Central memory CD8-positive, alpha-beta T cell (primary cell): ENCODE measurements at places on chromosomes 6 and 20.

DNA sequence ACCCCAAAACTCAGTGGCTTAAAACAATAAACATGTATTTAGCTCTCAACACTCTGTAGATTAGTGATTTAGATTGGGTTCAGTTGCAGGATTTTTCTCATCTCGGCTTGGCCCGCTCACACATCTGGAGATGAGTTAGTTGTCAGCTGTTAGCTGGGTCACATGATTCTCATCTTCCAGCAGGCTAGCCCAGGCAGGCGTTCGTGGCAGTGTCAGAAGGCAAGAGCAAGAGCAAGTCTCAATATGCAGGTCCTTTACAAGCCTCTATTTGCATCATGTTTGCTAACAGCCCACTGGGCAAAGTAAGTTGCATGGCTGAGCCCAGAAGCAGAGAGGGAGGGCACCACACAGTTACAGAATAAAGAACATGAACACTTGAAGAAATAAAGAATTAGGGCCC is 83.6 kb upstream of the MYLIP start:
- H3K27me3 ChIP-seq = no peaks in the 10 kb centered on the region
- DNase-seq = no peak
- H3K4me3 ChIP-seq = no peak overlapping the region
- H3K27ac ChIP-seq = no peak overlapping the region

- DNase-seq = no peak
- H3K36me3 ChIP-seq = no peaks in the 10 kb centered on the region
- H3K27ac ChIP-seq = no peak overlapping the region
These were observed 77.4 kb upstream of the CST7 start for GRCh38 chr20:24871480-24872213.

DNA sequence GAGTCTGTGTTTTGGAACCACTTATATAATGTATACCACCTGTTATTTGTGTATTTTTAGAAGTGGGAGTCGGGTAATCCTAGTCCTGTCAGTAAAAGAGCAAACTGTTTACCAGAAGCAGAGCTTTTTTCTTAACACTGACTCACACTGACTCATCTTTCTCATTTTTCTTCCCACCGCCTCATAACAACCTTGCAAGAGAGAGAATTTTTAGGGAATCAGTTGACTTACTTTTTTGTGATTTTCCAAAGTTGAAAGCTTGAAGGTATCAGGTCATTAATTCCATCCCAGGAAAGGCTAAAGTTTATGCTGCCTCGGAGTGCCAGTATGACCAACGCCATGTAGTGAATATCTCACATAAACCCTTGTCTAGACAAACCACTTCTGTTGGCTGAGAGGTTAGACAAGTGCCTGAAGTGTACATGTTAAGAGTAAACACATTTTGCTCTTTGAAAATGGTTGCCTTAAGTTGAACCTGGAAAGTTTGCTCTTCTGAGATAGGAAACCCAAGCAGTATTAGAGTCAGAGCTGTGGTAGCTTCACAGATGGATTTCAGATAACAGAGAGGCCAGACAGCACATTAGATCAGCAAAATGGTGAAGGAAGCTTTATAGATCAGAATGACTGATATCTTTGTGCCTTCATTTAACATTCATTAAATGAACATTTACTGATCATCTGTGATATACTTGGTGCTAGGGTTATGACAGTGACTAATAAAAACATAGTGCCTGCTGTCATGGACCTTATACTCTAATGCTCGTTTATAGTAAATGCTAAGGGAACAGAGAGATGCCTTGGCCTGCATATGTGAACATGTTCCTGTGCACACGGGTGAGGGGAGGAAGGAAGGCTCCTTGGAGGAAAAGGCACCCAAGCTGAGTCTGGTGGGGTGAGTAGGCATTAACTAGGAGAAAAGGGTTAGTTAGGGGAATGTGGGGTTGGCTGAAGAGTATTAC is 29.1 kb upstream of the PKIG start:
- no peaks in the 10 kb centered on the region for H3K36me3 ChIP-seq
- DNase-seq = no peak
- H3K4me1 ChIP-seq = peaks cover 5% of the 10 kb centered on the region
- no peak overlapping the region for H3K4me3 ChIP-seq

DNA sequence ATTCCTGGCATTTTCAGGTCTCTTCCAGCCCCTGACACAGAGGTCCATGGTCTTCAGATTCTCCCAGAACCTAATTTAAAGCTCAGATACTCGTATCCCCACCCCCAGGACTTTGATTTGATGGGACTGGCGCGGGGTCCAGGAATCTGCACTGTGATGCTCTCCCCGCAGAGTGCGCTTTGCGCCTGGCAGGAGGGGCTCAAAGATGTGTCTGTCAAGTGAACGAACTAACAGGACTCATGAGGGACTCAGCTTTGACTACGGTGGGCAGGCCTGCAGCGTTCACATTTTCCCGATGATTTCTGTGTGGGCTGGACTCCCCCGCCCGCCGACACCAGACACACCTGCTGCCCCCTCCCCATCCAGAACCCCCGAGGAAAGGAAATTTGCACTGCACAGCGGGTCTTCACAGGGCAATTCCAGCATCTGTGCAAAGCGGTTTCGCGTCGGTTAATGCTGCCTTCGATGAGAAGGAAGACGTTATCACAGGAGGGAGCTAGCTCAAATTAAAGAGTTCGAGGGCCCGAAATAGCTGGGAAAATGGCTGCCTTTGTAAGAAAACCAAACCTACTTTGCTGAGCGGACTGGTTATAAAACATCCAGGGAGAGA is 90.2 kb downstream of the ZDHHC14 start:
- peaks cover 10% of the 10 kb centered on the region for H3K4me1 ChIP-seq
- no peak overlapping the region for H3K27ac ChIP-seq
- peaks cover 8% of the 10 kb centered on the region for H3K27me3 ChIP-seq
- no peaks in the 10 kb centered on the region for H3K36me3 ChIP-seq
- no peak overlapping the region for H3K4me3 ChIP-seq

- no peaks in the 10 kb centered on the region for H3K4me1 ChIP-seq
- H3K27me3 ChIP-seq = no peaks in the 10 kb centered on the region
- peaks cover 5% of the 10 kb centered on the region for H3K36me3 ChIP-seq
These were observed 9.7 kb upstream of the CEP43 start for GRCh38 chr6:166989427-166990032.

DNA sequence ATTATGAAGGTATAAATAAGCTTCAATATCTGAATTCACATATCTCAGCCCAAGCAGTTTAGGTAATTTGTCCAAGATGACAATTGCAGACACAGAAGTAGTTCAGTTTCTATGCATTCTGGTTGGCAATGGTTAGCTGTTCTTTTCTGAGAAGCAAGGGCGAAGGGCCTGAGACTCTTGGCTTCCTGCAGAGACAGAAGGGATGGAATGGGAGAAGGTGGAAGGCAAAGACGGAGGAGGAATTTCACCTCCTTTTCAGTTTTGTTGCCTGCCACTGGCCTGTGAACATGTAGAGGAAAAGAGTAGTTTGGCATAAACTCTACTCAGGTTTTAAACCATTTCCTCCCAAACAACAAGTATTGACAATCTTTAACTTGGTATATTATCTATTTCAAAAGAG is 180.7 kb upstream of the HS3ST5 start:
- H3K4me1 ChIP-seq = no peaks in the 10 kb centered on the region
- H3K4me3 ChIP-seq = no peak overlapping the region
- DNase-seq = no peak

- H3K4me3 ChIP-seq = no peak overlapping the region
- H3K4me1 ChIP-seq = no peaks in the 10 kb centered on the region
- no peak for DNase-seq
- H3K27me3 ChIP-seq = no peaks in the 10 kb centered on the region
- peak overlapping the region; percentile 11 for H3K27ac ChIP-seq
These were observed 17.8 kb downstream of the TOMM34 start for GRCh38 chr20:44942264-44942973.

DNA sequence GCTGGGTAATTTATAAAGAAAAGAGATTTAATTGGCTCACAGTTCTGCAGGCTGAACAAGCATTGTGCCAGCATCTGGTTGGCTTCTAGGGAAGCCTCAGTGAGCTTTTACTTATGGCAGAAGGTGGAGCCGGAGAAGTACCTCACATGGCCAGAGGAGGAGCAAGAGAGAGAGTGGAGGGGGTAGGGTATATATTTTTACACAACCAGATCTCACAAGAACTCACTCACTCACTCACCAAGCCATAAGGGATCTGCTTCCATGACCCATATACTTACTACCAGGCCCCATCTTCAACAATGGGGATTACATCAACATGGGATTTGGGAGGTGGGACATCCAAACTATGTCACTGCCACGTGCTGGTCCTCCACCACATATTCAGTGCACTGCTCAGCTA is 152.6 kb upstream of the PRND start:
- DNase-seq = no peak
- H3K4me1 ChIP-seq = no peaks in the 10 kb centered on the region
- peaks cover 75% of the 10 kb centered on the region for H3K27me3 ChIP-seq
- no peak overlapping the region for H3K4me3 ChIP-seq
- no peaks in the 10 kb centered on the region for H3K36me3 ChIP-seq

DNA sequence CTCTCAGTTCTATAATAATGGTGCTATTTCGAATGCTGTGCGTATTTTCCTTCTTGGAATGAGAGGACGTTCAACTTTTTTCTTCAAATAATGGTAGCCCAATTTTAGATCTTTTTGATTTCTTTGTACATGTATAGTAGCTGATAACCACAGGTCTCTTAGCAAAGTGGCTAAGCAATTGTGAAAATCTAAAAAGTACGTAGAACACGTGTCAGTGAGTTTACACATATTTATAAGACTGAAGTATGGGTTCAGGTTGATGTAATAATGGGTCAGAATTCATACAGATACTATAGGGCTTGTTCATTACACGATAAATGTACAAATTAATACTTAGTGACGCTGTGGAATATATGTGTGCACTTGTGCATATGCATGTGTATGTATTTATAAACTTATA is 1.3 kb downstream of the SMIM13 start:
- peaks cover 6% of the 10 kb centered on the region for H3K36me3 ChIP-seq
- no peaks in the 10 kb centered on the region for H3K27me3 ChIP-seq
- peak overlapping the region; percentile 96 for H3K27ac ChIP-seq
- H3K4me1 ChIP-seq = peaks cover 47% of the 10 kb centered on the region

- no peak for DNase-seq
- no peaks in the 10 kb centered on the region for H3K27me3 ChIP-seq
- peaks cover 11% of the 10 kb centered on the region for H3K4me1 ChIP-seq
- H3K4me3 ChIP-seq = no peak within 1 kb of the TSS
- no peak within 1 kb of the TSS for H3K27ac ChIP-seq
These were observed at the start of gene GTSF1L for GRCh38 chr20:43726811-43727338. TSS of gene GTSF1L (minus strand) at chr20:43727002. CDS start at chr20:43726694, 308 bp downstream.

GRCh38 chr20:17466641-17467040 is 64.5 kb downstream of the BFSP1 start:
- no peaks in the 10 kb centered on the region for H3K36me3 ChIP-seq
- H3K27ac ChIP-seq = no peak overlapping the region
- DNase-seq = no peak
- peaks cover 10% of the 10 kb centered on the region for H3K27me3 ChIP-seq
- no peaks in the 10 kb centered on the region for H3K4me1 ChIP-seq

GRCh38 chr6:26485112-26485780 is 14.9 kb upstream of the BTN1A1 start:
- no peak for DNase-seq
- no peak overlapping the region for H3K4me3 ChIP-seq
- H3K36me3 ChIP-seq = no peaks in the 10 kb centered on the region
- H3K27me3 ChIP-seq = no peaks in the 10 kb centered on the region

- H3K36me3 ChIP-seq = peaks cover 30% of the 10 kb centered on the region
- peak overlapping the region; percentile 86 for H3K4me3 ChIP-seq
- no peaks in the 10 kb centered on the region for H3K27me3 ChIP-seq
- peak overlapping the region; percentile 90 for H3K27ac ChIP-seq
These were observed 2.1 kb downstream of the DEF6 start for GRCh38 chr6:35299674-35300073.

DNA sequence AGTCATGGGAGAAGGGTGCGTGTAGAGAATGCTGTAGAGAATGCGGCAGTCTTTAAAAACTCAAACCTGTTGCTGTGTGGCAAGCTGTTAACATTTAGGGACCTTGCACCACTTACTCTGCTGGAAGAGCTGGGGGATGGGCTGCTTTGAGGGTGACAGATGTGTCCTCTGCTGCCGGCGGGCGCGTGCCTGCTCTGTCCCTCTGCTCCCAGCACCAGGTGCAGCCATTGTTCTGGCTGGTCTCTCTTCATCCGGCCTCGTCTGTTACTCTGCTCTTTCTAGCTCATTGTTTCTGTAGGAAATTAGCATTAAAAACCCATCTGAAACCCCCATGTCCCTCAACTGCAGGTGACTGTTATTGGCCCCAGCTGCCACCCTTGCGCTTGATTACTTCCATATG is 78.5 kb downstream of the CBFA2T2 start:
- no peak for DNase-seq
- H3K27me3 ChIP-seq = no peaks in the 10 kb centered on the region
- H3K36me3 ChIP-seq = no peaks in the 10 kb centered on the region
- H3K4me1 ChIP-seq = peaks cover 52% of the 10 kb centered on the region
- H3K27ac ChIP-seq = no peak overlapping the region
- no peak overlapping the region for H3K4me3 ChIP-seq

GRCh38 chr6:157517601-157518359 is 136.8 kb downstream of the ZDHHC14 start:
- peaks cover 7% of the 10 kb centered on the region for H3K4me1 ChIP-seq
- H3K4me3 ChIP-seq = no peak overlapping the region
- H3K27me3 ChIP-seq = no peaks in the 10 kb centered on the region
- H3K36me3 ChIP-seq = peaks cover under 1% of the 10 kb centered on the region

DNA sequence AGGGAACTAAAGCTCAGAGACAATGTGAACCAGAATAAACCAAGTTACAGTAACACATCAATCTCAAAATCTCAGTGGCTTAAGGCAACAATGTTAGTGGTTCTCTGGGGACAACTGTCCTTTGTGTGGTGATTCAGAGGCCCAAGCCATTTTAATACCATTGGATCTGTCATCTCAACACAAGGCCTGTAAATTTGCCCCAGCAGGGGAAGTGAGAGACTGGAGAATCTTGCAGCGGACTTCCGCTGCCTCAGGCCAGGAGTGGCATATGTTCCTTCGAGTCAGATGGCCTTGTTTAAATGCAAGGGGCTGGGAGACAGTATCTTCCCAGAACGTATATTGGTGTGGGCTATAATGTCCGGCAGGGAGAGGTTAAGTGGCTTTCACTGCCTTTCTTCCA is 126.0 kb downstream of the CD83 start:
- H3K4me3 ChIP-seq = no peak overlapping the region
- H3K36me3 ChIP-seq = no peaks in the 10 kb centered on the region
- H3K27ac ChIP-seq = no peak overlapping the region
- H3K27me3 ChIP-seq = no peaks in the 10 kb centered on the region

- no peaks in the 10 kb centered on the region for H3K4me1 ChIP-seq
- H3K27ac ChIP-seq = no peak overlapping the region
- peaks cover 2% of the 10 kb centered on the region for H3K36me3 ChIP-seq
- no peak for DNase-seq
These were observed 6.3 kb downstream of the SAMD5 start for GRCh38 chr6:147514831-147515230.

GRCh38 chr6:132614554-132614953 is 9.5 kb downstream of the TAAR2 start:
- peak overlapping the region; percentile 56 for H3K27ac ChIP-seq
- peaks cover 16% of the 10 kb centered on the region for H3K4me1 ChIP-seq
- H3K27me3 ChIP-seq = no peaks in the 10 kb centered on the region
- no peak for DNase-seq

- DNase-seq = no peak
- no peak overlapping the region for H3K4me3 ChIP-seq
- H3K4me1 ChIP-seq = peaks cover 8% of the 10 kb centered on the region
- H3K27me3 ChIP-seq = peaks cover 12% of the 10 kb centered on the region
- H3K27ac ChIP-seq = no peak overlapping the region
These were observed 293.0 kb upstream of the PRDM1 start for GRCh38 chr6:105793130-105793529.
